Hematopoietic multipotent progenitor cell treated with erythropoietin and hydrocortisone succinate and interleukin-3 and kit ligand, for 6 days (in vitro differentiated cells): ENCODE measurements at places on chromosomes 1 and 21.

- DNase-seq: peak; percentile 21
Measured at GRCh38 chr1:245045087-245045881, 109.5 kb upstream of the KIF26B start.

DNA sequence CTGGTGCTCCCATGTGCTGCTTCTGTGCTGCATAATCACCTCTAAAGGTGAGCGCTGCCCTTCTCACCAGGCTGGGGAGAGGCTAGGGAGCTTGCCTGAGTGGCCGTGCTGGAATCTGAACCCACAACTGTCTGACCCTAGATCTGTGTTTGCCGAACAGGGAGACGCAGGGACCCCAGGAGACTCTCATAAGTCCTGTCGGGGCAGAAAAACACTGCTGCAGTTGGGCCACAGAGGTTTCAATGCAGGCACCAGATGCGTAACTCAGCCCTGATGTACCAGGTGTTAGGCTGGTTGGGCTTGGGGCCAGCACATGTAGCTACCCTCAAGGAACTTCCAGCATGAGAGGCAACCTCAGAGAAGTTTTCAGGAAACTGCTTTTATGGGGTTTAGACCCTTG, 49.5 kb upstream of the DMRTB1 start:
- DNase-seq: no peak

DNA sequence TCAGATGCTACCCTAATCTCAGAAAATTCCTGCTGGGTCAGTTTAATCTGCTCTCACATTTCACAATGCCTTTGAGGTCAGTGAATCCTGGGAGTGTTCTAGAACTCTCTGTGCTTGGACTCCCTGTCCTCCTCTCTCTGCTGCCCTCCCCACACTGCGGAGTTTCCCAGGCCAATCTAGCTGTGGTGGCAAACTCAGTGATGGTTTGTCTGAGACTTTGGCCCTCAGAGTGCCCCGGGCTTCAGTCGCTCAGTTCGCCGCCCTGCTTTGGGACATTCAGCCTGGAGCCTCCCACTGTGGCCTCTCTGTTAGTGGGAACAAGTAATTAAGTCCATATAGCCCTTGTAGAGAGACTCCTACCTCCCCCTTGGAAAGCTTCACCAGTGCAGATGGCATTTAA, 7.1 kb downstream of the C1orf226 start:
- DNase-seq: no peak

DNA sequence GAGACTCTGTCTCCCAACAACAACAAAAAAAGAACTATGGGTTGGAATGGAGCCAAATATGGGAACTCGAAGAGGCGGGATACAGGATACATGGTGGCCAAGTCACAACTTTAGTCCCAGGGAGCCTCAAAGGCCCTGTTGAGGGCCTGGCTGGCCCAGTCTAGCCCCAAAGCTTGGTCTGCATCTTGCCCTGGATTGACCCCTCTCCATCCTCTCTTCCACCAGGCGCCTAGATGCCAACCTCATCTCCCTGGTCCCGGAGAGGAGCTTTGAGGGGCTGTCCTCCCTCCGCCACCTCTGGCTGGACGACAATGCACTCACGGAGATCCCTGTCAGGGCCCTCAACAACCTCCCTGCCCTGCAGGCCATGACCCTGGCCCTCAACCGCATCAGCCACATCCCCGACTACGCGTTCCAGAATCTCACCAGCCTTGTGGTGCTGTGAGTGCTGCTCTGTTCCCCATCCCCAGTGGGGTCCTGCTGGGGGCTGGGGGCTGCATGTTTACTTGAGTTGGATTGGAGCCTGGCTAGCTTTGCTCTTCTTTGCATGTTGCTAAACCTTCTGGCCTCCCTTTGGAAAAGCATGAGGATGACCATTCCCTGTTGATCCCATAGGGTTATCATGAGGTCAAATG, 65.5 kb downstream of the UBE2T start:
- no peak for DNase-seq

GRCh38 chr1:26820784-26821269, 5.7 kb upstream of the ZDHHC18 start:
- peak; percentile 78 for DNase-seq

DNA sequence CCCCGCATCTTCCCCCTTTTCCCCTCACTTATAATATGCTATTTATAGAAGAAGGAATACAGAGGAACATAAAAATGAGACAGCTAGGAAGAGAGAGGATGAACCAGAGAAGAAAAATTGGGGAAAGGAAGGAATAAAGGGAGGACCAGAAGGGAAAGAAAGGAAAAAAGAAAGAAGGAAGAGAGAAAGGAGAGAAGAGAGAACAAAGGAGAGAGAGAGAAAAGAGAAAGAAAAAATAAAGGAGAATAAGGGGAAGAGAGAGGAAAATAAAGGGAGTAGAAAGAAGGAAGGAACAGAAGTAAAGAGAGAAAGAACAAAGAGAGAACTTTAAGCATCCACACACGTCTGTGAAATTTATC, 11.2 kb upstream of the IGSF3 start:
- no peak for DNase-seq

GRCh38 chr1:228809621-228810394, 74.5 kb downstream of the RHOU start:
- peak; percentile 7 for DNase-seq

DNA sequence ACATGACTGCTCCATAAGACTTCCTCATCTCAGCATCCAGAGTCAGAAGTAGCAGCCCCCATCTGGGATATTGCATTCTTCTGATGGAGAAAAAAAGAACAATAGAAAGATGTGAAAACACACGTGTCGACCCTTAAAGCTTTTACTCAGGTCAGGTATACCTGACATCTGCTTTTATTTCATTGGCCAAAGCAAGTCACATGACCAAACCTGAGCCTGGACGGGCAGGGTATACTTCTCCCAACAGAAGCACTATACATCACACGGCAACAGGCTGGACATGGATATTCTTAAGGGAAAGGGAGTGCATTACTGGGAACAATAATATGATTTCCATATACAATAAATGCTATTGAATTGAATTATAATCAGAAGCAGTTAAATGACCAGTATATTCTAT, 243.3 kb downstream of the LMO4 start:
- no peak for DNase-seq

DNA sequence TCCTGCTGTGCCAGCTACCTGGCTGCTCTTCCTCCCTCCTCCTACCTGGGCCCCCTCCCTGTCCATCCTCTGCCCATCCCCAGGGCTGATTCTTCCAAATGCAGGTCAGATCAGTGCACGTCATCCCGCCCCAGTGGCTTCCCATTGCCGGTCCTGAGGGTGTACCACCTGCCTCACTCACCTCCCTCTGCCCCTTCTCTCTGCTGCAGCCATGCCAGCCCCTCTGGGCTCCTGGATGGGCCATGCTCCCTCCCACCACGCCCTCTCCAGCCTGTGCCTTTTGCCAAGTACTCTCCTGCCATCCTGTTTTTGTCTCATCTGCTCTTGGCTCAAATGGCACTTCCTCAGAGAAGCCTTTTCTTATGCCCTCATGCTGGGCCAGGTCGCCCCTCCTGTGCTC, 95.8 kb downstream of the ARHGEF10L start:
- DNase-seq: no peak

- DNase-seq: no peak
Measured at GRCh38 chr1:66349242-66349641, 184.7 kb upstream of the SGIP1 start.

DNA sequence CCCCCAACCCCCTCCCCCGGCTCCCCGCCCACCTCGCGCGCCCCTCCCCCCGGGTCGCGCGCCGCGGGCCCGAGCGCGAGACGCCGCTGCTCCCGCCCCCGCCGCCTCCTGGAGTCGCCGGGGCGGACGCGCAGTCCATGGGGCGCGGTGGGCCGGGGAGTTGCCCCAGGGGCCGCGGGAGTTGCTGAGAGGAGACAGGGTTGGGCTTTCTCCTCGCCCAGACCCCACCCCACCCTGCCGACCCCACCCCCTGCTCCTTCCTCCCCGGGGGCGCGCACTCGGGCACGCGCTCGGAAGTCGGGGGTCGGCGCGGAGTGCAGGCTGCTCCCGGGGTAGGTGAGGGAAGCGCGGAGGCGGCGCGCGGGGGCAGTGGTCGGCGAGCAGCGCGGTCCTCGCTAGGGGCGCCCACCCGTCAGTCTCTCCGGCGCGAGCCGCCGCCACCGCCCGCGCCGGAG, at the start of gene LAMC1:
Gene LAMC1 (plus strand): TSS at position 275 of the 455 bp plus-strand sequence. CDS start 297 bp downstream, outside the sequence.
- DNase-seq: peak; percentile 39

DNA sequence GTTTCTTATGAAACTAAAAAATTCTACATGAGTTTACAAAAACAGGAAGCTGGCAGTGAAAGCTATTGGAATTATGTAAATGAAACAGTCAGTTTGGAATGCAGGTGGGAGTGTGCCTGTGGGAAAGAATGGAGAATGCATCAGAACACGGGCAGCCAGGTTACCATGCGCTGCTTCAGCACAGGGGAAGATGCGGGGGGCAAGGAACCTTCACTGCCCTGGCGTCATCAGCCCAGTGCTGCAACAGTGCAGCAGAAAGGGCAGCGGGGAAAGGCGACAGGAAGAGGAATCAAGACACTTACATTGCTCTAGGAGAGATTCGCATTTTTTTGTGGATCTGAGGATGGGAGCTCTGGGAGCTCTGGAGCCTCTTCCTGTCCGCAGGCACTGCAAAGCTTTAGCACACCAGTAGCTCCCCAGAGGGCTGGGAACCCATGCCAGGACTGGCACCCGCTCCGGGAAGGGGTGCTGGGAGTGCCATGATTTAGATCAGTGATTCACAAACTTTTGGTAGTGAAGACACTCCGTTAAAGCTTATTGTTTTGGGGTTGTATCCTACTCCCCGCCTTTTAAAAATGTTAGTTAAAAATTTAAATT, 64.1 kb upstream of the WDR26 start:
- no peak for DNase-seq

DNA sequence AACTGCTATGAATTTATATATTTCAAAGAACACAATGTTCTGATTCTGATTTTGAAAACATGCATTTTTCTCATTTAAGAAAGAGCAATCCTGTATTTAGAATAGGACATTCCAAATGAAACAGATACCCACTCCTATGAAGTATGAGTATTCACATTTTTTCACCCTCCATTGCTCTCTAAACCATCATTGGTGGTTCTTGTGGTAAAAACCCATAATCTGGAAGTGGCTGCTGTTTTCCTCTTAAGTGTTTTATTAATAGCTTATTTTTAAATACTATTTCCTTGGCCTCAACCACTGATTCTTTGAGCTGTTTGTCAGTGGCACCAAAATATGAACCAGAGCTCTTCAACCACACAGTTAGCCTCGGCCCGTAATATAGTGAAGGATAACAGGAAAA, 60.0 kb upstream of the ADAM30 start:
- no peak for DNase-seq

DNA sequence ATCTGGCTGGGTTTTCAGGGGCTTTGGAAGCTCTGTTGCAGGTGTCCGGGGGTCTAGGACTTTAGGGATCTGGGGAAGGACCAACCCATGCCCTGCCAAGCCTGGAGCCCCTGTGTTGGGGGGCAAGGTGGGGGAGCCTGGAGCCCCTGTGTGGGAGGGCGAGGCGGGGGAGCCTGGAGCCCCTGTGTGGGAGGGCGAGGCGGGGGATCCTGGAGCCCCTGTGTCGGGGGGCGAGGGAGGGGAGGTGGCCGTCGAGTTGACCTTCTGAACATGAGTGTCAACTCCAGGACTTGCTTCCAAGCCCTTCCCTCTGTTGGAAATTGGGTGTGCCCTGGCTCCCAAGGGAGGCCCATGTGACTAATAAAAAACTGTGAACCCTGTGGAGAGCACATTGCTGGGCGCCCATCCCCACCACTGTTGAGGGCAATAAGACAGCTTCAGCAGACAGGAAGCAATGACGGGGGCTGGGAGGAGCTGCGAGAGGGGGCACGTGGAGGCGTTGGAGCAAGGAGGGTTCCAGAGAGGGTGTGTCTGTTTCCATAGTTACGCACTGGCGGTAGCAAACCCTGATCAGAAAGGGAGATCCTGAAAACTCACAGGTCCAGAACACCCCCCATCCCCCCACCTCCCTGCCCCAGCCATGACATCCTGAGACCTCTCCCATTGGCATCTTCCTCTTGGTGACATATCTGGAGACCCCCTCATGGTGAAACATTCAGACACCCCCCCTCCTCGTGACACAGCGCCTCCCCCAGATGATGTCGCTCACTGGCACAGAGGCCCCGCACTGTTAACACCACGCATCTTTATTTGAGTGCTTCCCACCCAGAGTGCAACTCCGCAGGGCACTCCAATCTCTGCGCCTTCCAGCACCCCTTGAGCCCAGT, 8.4 kb downstream of the MYBPH start:
- DNase-seq: peak; percentile 15

DNA sequence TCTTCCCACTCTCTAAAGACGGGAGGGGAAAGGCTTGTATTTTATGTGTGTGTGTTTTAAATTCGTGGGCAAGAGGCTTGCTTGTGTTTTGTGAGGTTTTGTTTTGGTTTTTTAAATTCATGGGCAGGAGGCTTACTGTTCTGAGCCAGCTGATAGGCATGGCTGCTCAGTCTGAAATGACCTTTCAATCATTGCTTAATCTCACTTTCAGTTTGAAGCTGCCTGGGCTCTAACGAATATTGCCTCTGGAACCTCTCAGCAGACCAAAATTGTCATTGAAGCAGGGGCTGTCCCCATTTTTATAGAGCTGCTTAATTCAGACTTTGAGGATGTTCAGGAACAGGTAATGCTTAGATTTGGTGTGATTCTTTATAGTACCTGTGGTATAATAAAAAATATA, 20.3 kb upstream of the TXLNA start:
- DNase-seq: no peak

DNA sequence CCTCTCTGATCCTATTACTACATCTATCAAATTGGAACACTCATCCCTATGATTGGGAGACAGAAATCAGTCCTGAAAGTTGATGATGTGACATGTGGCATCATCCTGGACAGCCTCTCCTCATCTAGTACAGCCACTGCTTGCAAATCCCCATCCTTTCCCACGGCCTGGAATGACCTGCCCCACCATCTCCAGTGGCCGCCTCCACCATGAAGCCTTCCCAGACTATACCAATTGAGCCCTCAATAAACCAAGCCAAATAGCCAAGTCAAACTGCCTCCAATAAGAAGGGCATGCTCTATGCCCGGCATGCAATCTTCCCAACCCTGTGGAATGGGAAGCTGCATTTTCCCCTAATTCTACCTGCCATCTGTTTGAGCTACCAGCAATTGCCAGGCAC, 561 bp upstream of the ARHGEF19 start:
- DNase-seq: no peak

GRCh38 chr1:107048241-107048640, 8.2 kb upstream of the PRMT6 start:
- DNase-seq: no peak

- no peak for DNase-seq
Measured at GRCh38 chr1:13666317-13666716, 33.7 kb upstream of the PRDM2 start.

DNA sequence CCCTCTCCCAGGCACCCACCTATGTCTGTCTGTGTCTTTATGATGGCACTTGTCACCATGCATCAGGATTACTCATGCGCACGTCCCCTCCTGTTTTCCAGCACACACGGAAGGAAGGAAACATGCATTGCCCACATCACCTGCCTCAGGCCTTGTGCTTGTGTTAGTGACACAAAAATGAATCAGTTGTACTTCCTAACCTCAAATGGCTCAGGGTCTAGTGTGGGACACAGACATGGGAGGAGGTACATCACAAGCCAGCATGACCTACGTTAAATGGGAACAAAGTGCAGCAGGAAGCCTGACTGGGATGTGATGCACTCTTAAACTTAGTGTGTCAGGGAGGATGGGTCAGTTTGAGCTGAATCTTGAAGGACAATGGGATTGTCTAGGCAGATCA, 126.7 kb downstream of the TRABD2B start:
- no peak for DNase-seq
